Progenitor cell of endocrine pancreas (in vitro differentiated cells): ENCODE measurements at places on chromosomes 12 and 14. TPM values are rescaled to one million over a fixed set of nuclear protein-coding genes. Genes with fewer than 3 reads are reported as not detected.

DNA sequence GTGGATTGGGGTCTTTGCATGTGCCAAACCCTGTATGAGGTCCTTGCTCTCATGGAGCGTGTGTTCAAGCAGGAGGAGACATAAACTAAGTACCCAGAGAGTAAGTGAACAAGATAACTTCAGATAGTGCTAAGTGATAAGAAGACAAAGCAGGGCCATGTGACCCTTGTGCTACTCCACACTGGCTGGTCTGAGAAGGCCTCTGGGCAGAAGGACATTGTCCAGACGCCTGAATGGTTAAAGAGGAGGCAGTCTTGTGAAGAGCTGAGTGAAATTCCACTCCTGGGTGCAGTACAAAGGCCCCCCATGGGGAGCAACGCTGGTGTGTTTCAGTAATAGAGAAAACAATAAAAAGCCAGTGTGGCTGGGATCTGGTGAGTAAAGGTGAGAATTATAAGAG is 93.3 kb upstream of the RIC8B start:
- no peak overlapping the region for H3K4me3 ChIP-seq
- H3K4me1 ChIP-seq = no peaks in the 10 kb centered on the region
- no peaks in the 10 kb centered on the region for H3K36me3 ChIP-seq
- H3K27ac ChIP-seq = no peak overlapping the region
- no peaks in the 10 kb centered on the region for H3K27me3 ChIP-seq

GRCh38 chr12:131825146-131825892 is 2.9 kb upstream of the MMP17 start:
- H3K27me3 ChIP-seq = peaks cover 41% of the 10 kb centered on the region
- no peak overlapping the region for H3K4me3 ChIP-seq
- no peaks in the 10 kb centered on the region for H3K36me3 ChIP-seq
- no peak overlapping the region for H3K27ac ChIP-seq
- no peak for DNase-seq

DNA sequence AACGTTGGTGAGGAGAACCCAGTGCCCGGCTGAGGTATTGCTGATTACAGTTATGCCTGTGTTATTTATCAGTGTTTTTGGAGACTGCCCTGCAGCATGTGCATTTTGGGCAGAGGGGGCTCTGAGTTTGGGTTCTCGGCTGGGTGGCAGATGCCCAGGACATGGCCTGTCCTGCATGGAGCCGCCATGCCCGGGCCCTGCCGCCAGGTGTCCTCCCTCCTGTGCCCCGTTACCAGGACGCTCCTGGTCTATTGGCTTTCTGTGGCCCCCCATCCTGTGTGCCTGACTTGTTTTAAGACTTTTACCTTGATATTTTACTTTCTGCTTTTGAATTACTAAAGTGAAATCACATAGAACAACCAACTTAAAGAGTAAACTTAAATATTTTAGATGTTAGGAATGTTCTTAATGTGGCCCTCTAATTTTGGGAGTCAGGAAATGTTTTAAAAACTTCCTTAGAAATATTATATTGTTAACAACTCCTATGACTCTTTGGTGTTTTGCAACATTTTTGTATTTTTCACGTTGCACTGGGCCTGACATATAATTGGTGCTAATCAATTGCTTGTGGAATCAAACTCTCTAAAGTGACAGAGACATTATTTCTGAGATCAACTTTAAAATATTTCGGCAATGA is 51.8 kb downstream of the PRIMA1 start:
- H3K4me3 ChIP-seq = no peak overlapping the region
- H3K27ac ChIP-seq = no peak overlapping the region
- no peaks in the 10 kb centered on the region for H3K36me3 ChIP-seq
- DNase-seq = no peak
- no peaks in the 10 kb centered on the region for H3K27me3 ChIP-seq
- H3K4me1 ChIP-seq = no peaks in the 10 kb centered on the region

- H3K27me3 ChIP-seq = no peaks in the 10 kb centered on the region
- DNase-seq = no peak
- H3K4me3 ChIP-seq = no peak overlapping the region
- peaks cover 17% of the 10 kb centered on the region for H3K4me1 ChIP-seq
Observed at GRCh38 chr12:122029620-122030423, 8.1 kb downstream of the BCL7A start.

GRCh38 chr12:10718279-10718821 is 4.8 kb downstream of the YBX3 start:
- H3K27ac ChIP-seq = peak overlapping the region; percentile 14
- no peak overlapping the region for H3K4me3 ChIP-seq
- peaks cover 29% of the 10 kb centered on the region for H3K4me1 ChIP-seq
- no peaks in the 10 kb centered on the region for H3K27me3 ChIP-seq

The AKAP3 gene
- 3.3 and 3.5 TPM in 2 replicates for total RNA-seq

The NGB gene
- total RNA-seq = not detected in 2 replicates

The TRPV4 gene
- 5.2 and 7.3 TPM in 2 replicates for total RNA-seq
